GM23248 (cell line): ENCODE measurements at places on chromosomes 4 and X.

DNA sequence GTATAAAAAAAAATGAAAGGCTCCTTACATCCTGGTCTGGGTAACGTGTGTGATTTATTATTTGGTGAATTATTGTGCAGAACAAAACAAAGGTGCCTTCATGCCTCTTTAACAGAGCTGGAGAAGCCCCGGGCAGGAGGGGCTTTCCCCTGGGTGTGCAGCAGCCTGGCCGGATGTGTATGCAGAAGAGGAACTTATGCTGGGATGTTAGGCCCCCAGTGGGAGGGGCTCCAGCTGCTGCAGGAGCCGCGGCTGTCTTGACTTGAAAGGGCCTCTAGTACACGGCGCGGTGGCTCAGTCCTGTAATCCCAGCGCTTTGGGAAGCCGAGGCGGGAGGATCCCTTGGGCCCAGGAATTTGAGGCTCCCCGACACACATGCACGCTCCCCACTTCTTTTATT, 16.0 kb downstream of the CCNQ start:
- no peak for DNase-seq

- DNase-seq = peak; percentile 45
Measured at GRCh38 chr4:174357321-174357720, 73.6 kb downstream of the CEP44 start.

DNA sequence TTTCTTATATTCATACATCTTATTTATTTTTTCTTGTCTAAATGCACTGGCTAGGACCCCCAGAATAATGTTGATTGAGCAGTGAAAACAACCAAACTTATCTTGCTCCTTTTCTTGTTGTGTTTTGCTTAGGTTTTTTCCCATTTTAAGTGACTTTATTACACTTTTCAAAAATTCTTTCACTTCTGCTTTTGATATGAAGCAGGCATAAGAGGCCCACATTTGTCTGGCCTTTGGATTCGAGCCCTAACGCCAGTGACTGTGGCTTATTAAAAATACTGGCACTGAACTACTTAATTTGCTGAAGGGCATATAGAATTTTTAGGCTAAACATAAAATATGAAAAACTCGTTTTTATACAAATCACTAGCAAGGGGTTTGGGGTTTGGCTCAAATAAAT, 197.0 kb downstream of the ASB9 start:
- DNase-seq = no peak

GRCh38 chr4:185576962-185577950, 41.9 kb upstream of the PDLIM3 start:
- DNase-seq = no peak

DNA sequence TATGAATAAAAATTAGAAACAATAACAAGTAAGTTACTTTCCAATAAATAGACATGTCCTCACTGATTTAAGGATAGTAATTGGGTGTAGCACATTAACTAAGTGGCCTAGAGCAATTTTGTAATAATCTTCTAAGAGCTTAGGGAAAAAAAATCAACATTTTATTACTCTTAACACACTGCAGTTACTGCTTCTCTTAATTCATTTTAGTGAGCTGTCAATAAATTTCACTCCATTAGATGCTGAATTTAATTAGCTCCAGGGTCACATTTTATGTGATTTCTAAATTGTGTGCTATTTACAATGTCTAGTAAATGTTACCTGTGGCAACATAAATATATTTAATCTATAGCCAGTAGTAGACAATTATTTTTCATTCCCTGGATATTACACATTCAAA, 612.0 kb downstream of the C4orf33 start:
- no peak for DNase-seq

DNA sequence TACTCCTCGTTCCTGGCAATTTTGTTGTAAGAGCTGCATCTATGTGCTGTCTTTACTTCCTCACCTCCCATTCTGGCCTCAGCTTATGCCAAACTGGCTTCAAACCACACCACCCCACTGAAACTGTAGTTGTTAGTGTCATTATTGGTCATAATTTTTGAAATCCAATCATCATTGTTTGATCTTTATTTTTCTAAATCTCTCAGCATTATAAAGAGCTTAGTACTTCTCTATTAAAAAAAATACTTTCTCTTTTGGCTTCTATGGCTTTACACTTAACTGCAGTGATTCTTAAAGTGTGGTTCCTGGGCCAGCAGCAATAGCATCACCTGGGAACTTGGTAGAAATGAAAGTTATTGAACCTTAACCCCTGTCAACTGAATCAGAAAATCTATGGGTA, 83.5 kb upstream of the GRPR start:
- DNase-seq = no peak

DNA sequence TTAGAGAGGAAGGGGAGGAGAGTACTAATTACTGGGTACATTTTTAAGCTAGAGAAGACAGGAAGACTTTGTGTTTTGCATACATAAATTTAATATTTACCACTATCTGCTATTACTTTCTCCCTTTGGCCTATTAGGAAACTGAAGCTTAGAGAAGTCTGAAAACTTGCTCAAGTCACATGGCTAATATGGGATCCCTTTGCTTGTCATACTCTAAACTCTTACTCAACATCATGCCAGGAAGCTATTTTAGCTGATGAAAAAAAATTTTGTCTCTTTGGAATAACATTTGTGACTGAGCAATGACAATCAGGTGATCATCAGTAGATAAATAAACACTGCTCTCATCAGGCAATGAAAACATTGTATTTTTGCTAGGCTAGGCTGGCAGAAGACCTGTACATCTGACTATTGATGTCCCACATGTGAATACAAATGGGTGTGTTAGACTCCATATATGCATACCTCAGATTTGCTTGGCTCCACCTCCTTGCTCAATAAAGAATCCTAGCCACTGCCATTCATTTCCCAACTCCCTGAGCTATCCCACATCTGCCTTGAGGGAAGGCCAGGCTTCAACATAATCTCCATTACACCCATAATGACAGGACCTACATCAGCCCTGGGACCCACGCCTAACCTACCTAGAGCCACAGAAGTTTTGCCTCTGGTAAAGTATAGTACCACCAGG, 17.0 kb upstream of the DCLK2 start:
- no peak for DNase-seq

GRCh38 chrX:45749375-45749774, 548.7 kb upstream of the DIPK2B start:
- peak; percentile 46 for DNase-seq

- no peak for DNase-seq
Measured at GRCh38 chrX:39948582-39948981, 149.2 kb downstream of the BCOR start.

GRCh38 chr4:169142906-169143305, 127.8 kb downstream of the SH3RF1 start:
- no peak for DNase-seq

DNA sequence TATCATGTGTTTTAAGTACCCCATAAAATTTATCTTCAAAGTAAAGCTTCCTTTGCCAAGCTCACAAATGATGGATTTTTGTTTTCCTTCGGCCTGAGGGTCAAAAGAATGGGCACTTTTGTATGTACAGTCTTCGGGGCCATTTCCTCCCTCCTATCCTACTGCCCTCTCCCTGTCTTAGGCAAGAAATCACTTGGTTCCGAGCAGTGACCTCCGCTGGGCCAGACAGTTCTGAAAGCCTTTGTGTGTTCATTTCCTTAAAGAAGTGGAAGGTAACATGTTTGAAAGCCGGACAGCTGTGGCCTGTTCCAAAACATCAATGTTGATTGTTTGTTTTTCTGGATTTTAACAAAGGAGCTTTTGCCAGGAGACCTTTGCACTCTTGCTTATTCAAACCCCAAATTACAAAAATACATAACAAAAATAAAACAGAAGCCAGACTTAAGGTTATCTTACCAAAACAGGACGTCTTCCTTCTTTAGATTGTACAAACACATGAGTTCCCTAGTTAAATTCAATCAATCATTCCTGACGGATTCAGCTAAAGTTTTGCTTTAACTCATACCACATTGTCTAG, 110.6 kb upstream of the LIMCH1 start:
- DNase-seq = no peak

DNA sequence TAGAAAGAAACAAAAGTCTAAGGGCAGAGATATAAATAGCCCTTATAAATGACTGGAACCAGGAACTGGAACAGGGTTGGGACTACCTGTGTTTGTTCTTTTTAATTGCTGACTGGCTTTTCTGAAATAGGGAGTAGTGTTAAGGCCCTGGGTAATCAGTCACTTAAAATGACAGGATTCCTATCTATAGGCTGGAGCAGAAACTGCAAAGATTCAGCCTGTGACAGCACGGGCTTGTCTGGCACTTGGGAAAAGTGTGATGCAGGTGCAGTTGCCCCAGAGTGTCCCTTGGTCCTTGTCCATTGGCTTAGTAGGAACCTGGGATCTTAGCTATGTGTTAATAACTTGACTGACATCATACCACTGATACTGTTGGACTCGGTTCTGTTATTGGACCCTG, 14.7 kb upstream of the PLAC8 start:
- DNase-seq = no peak

DNA sequence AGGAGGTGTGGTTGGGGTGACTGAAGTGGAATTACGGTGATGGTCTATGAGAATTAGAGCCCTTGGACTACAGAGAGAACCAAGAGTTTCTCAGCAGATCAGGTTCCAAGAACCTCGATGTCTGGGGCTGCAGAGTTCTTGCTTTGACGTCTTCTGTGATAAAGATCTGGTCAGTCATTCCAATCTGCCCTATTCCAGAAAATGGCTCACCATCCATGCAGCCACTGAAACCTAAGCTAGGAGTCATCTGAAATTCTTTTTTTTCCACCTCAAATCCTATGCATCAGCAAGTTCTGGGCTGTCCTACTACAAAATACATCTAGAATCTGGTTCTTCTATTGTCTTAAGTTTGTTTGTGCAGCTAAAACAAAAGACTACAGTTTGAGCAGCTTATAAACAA, 254.4 kb upstream of the PGRMC2 start:
- DNase-seq = peak; percentile 72

DNA sequence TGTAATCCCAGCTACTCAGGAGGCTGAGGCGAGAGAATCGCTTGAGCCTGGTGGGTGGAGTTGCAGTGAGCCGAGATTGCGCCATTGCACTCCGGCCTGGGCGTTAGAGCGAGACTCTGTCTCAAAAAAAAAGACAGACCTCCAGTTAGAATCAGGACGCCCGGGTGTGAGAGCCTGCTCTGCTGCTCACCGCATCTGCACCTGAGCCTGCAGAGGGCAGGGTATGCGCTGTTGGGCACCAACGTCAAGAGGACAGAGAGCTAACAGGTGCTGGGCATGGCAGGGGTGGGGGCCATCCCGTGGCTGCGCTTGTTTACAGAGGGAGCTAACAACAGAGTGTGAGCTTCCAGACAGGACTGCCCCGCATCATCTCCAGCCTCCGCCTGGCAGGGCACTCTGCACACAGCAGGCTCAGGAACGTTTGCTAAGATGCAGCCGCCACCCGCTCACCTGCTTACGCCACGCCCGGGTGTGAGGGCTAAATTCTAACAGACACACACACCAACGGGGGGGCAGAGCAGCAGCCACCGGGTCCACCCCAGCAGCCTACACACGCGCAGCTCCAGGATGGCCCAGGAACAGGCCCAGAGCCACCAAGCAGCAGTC, 50.0 kb upstream of the CPLX1 start:
- DNase-seq = no peak

GRCh38 chr4:10033191-10033881, 12.0 kb upstream of the SLC2A9 start:
- DNase-seq = peak; percentile 91

DNA sequence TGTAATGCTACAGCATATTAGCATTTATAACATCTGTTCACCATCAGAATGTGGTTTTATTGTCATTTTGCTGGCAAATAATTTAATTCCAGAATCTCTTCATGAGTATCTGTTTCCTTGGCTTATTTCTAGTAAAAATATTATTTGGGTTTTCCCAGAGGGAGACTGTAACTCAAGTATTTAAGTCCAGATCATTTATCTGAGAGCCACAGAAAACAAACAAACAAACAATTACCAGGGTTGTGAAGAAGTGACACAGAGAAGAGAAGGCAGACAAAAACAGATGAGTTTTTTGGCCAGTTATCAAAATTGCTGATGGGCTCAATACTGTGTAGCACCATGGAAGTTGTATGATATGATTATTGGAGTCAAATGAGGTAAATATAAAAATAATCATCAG, 515.1 kb downstream of the TECRL start:
- no peak for DNase-seq

GRCh38 chr4:5044341-5044740, 6.9 kb upstream of the STK32B start:
- DNase-seq = no peak

DNA sequence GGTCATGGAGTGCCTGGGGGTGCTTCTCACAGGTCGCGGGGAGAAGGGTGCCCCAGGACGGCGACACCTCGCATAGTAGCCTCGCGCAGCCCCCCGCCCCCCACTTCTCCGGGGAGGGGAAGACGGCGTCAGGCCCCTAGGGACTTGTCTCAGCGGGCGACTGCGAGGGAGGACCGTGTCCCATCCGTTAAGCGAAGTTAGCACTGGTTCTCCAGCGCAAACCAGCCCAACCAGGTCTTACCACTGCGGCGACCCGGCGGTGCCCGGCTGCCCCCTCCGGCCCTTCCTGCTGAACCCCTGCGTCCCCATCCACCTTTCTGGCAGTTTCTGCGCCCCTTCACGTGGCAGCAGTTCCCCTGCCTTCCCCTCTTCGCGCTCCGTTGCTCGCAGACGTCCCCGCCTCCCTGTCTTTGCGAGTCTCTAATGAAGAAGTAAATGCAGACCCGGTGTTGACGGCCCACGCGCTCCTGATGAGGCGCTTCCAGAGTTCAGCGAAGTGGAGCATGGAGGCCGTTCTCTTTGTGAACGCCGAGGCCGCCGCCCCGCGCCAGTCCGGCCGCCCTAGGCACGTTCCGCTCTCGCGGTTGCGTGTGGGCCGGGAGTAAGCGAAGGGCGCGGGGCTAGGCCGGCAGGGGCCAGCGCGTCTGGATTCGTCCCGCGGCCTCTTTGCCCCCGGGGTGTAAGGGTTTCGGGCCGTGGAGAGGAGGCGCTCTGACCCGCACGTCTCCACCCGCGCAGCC, 3.0 kb downstream of the SLIT2 start:
- peak; percentile 78 for DNase-seq

DNA sequence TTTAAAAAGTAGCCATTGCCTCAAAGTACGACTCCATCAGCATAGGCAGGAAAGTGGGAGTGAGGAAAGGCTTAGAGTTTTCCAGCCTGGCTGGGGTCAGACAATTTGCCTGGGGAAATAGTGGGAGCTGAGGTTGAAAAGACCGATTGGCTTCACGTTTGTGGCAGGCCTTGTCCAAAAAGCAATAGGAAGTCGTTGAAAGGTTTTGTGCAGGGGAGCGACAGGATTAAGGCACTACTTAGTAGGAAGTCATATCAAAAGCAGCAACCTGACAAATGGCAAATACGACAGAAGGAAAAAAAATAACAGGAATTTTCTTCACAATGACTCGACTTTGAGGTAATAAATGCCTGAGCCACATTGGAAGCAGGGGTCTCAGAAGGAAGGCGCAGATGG, 691 bp upstream of the EREG start:
- DNase-seq = no peak

GRCh38 chr4:183657564-183657963, 1.4 kb downstream of the RWDD4 start:
- peak; percentile 42 for DNase-seq

- no peak for DNase-seq
Measured at GRCh38 chr4:124333466-124333865, 379.1 kb downstream of the ANKRD50 start.

DNA sequence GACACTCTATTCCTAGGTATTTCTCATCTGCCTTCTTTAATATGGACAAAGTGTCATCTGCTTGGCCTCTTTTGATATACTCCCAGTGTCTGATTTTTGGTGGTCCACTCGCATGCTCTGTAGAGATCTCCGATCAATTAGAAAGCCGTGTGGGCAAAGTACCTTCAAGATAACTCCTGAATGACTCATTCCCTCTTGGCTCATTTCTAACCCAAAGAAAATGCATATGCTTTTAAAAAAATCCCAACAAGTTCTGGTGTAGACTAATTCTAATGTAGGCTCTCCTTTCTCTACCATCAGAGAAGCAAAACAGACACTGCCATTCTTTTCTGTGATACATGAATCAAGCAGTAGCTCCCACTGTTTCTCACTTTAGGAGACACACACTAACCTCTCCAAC, 714.9 kb upstream of the ADGRL3 start:
- no peak for DNase-seq
